ENCODE measurements at places on chromosomes 1 and 21. TPM values are rescaled to one million over a fixed set of nuclear protein-coding genes. Genes with fewer than 3 reads are reported as not detected.

CATSPERE gene
- total RNA-seq, result 2.3 TPM

CD5L gene
- total RNA-seq, result not detected

OPTC gene
- total RNA-seq, result not detected

PTPN22 gene
- total RNA-seq, result 2.3 TPM

FCGR3A gene
- total RNA-seq, result not detected

FHL3 gene
- total RNA-seq, result 55.4 TPM

FAM151A gene
- not detected for total RNA-seq

HSF2BP gene
- 1.7 TPM for total RNA-seq

S100A3 gene
- 6.9 TPM for total RNA-seq

CSMD2 gene
- total RNA-seq, result 0.15 TPM

MYBPHL gene
- total RNA-seq, result not detected

- no peak for DNase-seq
Measured at GRCh38 chr1:176206006-176206960, 803 bp downstream of the COP1 start.

DNA sequence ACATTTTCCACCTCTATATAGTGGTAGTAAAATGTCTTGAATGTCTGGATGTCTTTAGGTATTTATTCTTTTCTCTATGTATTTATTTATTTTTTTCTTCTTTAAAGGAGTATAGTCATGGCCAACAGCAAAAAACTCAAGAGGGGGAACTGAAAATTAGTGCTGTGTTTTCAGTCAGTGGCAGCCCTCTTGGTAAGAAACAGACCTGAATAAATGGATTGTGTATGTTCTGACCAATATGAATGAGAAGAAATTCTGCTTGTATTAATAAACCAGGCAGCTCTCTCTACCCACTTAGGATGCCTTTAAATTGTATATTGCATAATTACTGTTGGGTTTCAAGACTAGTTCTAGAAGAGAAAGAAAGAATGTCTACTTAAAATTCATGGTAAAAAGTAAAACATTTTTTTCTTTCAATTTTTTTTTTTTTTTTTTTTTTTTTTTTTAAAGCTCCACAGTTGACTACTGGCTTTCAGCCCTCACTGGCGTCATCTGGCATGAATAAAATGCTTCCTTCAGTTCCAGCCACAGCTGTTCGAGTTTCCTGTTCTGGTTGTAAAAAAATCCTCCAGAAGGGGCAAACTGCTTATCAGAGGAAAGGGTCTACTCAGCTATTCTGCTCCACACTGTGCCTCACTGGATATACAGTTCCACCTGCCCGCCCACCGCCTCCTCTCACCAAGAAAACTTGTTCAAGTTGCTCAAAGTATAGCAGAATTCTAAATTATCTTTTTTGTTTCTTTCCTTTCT is 101.6 kb downstream of the ZMYM4 start:
- DNase-seq, result peak; percentile 73

- no peak for DNase-seq
Measured at GRCh38 chr1:236370420-236370819, 23.7 kb upstream of the EDARADD start.

DNA sequence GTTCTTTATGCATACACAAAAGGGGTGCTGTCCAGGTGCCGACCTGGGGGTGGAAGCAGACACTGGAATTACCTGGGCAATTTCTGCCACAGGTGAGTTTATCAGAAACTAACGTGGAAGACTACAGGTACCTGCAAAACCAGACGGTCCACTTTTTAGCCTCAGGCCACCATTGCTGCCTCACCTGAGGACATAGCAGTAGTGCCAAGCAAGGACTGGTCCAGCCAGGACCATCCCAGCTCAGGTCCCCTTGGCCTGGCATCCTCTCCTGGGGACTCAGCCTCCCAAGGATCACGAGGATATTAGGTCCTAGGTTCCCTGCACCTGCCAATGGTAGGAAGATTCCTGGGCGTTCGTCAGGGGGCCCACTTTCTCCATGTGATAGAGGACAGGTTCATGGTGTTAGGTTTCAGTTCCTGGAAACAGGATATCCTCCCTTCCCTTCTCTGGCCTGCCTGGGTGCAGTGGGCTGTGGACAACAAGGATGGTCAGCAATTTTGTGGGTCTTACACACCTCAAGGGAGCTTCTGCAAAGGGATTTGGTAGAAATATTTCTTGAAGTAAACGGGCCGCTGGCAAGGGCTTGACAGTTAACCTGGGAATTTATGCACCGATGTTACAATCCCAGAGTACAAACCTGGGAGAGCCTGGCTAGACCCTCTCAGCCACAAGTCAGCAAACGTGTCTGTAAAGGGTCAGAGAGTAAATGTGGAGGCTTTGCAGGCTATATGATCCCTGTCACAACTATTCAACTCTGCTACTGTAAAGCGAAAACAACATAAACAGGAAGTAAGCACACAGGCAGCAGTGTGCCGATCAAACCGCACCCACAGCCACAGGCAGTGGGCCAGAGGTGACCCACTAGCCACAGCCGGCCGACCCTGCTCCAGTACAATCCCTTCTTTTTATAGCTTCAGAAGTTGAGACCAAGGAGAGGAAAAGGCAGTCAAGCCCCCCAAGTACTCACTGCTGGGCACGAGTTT is 71.4 kb upstream of the RAB4A start:
- no peak for DNase-seq

DNA sequence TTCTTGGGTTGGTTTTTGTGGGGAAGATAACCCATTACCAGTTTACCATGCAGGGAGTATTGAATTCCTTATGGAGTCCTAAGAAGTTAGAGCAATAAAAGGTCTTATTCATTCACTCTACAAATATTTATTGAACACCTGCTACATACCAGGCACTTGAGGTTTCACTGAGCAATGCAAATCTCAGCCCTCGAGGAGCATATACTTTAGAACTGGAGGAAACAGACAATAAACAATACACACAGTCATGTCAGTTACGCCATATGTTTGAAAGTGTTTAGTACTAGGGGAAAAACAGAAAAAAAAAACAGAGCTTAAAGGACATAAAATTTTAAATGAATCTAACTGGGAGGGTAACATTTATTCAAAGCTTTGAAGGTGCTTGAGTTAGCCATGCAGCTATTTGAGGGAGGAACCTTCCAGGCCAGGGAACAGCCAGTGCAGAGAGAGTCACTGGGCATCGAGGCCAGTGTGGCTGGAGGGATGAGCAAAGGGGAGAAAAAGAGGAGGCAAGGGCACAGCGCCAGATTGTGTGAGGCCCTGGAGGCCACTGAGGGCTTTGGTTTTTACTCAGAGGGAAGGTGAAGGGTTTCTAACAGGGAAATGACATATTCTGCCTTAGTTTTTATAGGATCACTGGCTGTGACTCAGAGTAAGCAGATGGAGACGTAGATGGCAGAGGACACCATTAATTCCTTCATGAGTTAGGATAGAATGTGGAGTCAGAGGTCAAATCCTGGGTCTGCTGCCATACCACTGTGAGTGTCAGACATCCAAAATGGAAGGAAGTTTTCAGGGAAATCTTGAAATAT is 32.7 kb downstream of the C1orf21 start:
- no peak for DNase-seq

GRCh38 chr1:33436557-33437285 is 5.8 kb upstream of the PHC2 start:
- no peak for DNase-seq

DNA sequence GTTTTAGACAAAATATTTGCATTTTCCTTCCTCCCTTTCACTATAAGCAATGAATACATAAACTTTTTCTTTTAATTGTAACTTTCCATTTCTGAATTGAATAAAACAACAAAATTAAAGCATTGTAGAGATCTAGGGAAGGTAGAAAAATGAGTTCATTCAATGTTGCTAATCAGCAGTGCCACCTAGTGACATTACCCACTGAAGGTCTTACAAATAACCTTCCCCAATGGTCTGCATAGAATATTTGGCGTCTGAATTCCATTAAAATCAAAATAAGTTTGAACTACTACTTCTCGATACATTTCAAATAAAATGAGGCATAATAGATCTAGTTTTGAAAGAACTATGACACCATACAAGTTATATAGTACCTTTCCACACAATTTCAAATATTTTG is 19.6 kb downstream of the FH start:
- DNase-seq, result no peak

- DNase-seq, result no peak
Measured at GRCh38 chr1:156789621-156790318, 22.4 kb downstream of the PRCC start.

- DNase-seq, result no peak
Measured at GRCh38 chr21:43361493-43362296, 65.2 kb downstream of the SIK1 start.

DNA sequence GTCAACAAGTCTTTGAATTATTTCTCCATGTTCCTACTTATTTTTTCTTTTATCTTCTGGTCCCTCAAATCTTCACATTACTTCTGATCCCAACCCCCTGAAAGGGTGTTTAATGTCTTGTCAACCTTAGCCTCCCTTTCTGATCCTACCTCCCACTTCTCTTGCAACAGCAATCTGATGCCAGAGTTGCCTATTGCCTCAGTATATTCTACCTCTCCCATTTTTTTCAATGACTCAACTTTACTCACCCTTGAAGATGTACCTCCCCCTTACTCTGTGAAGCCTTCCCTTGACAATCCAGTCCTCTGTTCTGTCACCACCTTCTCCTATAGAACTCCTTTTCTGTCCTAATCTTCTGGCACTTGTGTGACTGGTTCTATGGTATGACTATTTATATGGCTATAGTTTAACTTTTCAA is 99.5 kb upstream of the CD55 start:
- DNase-seq, result no peak

DNA sequence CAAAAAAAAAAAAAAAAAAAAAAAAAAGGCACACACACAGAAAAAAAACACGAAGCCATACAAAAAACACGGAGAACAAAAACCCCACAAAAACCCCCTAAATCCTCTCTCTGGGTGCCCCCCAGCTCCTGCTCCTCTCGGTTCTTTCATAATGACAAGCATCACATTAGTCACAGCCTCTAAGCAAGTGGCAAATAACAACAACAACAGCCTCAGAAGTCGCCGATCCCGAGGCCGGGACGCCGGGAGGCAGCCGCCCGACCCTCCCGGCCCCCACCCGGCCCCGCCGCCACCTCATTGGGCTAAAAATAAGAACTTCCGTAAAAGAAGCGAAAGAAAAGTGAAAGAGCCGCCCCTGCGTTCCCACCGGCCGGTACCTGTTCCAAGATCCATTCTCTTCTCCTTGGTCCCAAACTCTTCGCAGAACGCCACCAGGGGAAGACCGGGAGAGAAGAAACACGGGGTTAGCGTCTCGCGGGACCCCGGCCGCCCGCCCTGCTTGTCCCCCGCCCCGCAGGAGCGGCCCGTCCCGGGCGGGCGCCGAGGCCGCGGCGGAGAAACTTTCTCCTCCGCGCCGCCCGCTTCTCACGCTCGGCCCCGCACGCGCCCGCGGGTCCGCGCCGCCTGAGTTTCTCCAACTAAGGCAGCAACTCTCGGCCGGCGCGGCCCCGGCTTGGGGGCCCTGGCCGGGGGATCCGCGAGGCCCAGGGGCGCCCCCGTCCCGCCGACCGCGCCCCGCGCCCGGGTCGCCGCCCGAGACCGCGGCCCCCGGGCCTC is 102.8 kb downstream of the CASZ1 start:
- no peak for DNase-seq

DNA sequence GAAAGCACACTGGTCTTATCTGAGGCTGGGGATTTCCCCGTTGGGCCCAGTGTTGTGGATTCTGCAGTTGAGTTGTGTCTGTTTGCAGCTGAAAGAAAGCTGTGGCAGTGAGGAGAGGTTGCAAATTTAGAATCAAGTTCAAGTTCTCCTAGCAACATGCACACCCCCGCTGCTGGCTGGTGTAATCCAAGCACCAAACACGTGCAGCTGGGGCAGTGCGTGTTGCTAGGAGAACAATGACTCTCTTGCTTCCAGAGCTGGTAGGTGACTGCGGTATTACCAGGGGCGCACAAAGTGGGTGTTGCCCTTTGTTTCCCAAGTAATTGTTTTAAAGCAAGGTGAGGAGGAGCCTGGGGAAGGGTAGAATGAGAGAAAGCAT is 91.5 kb downstream of the IER5 start:
- DNase-seq, result no peak

GRCh38 chr1:74689621-74690363 is 16.2 kb upstream of the ERICH3 start:
- DNase-seq, result peak; percentile 29

GRCh38 chr1:41812051-41812450 is 106.7 kb downstream of the HIVEP3 start:
- DNase-seq, result peak; percentile 54

DNA sequence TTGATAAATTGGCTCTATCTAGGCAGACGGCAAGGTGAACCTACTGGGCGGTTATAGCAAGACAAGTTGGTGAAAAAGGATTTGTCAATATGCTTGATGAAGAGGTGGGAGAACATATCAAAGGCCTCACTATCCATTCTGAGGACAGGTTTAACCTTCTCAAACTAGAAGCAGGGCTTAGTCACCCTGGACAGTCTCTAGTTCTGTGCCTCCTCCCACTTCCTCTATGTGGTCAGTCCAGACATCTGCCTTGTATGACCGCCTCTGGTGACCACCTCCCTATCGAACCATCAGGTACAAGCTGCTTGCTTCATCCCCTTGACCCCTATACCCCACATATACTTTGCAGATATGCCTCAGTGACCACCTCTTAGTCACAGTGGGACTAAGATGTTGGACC is 2.3 kb upstream of the SCYL3 start:
- no peak for DNase-seq
